Fibroblast of the aortic adventitia (primary cell): ENCODE measurements at places on chromosomes 2 and 18.

DNA sequence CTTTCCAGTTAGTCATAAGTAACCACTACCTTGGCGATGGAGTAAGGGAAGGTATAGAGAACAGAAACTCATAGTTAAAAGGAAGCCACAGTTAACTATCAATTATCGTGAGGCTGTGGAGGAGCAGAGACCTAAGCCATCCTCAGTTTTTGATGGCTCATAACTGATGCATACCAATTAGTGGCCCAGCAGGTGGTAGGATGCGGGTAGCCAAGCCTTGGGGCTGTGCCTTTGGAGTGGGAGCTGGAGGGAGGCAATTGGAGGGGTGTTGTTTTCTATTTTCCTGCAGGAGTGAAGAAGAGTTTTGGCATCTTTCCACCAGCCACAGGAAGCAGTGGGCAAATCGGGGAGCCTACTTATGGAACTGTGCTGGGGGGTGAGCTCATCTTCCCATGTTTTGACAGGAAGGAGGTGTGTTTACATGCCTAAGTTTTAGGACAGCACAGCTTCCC, 194.8 kb downstream of the TPGS2 start:
- DNase-seq, result no peak

GRCh38 chr18:36389027-36389426, 91.5 kb downstream of the FHOD3 start:
- DNase-seq, result no peak

DNA sequence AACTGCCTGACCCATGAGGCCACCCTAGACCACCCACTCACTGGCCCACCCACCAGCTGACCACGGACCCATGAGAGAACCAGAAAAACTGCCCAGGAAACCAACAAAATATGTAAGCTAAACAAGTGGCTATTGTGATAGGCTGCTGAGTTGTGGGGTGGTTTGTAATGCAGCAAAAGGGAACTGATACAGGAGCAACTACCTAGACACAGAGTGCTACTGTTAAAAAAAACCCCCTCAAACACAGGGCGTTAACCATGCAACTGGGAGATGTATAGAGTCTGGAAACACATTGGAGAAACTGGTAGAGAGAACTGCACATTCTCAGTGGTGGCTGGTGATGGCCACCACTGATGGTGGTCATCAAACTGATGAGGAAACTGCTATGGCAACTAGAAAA, 206.3 kb upstream of the GYPC start:
- no peak for DNase-seq

DNA sequence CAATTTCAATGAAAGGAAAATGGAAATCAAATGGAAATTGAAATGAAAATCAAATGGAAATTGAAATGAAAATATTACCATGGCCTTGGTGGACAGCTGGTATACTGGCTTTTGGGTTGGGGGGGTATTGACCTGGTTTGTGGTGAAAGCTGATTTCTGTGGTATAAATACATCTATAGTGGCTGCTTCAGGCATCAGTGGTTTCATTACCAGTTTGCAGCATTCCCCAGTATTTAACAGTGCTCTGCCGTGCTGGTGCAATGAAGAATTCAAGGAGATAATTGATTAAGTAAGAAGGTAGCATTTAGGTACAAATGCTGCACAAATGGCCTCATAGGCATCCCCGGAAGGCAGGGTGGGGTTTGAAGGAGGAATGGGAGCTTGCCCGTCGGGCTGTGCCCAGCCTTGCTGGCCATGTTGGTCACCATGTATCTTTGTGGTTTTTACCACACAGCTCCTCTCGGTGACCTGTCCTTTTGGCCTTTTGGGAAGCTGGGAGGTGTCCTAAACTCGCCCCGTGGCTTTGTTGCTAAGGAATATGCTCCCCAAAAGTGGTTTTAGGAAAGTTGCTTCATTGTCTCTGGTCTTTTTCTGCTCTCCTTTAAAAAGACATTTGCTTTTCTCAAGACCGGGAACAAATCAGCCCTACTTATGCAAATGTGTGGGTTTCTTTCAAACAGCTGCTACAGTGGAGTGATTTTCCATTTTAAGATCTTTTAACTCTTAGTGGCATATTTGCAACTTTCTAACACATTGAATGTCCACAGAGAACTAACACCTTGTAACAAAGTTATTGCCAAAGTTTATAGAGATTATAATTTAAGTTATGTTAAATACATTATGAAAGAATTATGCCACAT, 28.6 kb downstream of the SNTG2 start:
- DNase-seq, result no peak

DNA sequence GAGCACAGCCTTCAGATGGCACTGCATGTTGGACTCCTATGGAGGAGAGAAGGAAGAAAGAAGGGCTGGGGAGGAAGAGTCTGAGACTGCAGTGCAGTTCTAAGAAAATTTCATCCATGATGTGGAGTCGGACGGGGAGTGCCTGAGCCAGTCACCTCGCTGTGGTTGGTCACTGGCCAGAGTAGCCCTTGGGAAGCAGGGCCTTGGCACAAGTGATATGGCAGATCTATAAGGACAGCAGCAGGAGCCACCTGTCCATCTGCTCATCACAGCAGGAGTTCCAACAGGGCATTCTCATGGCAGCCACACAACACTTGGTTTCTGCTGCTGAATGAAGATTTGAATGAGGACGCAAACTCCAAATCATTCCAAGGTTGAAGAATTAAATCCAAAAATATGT, 314.8 kb downstream of the CYP26B1 start:
- DNase-seq, result no peak

DNA sequence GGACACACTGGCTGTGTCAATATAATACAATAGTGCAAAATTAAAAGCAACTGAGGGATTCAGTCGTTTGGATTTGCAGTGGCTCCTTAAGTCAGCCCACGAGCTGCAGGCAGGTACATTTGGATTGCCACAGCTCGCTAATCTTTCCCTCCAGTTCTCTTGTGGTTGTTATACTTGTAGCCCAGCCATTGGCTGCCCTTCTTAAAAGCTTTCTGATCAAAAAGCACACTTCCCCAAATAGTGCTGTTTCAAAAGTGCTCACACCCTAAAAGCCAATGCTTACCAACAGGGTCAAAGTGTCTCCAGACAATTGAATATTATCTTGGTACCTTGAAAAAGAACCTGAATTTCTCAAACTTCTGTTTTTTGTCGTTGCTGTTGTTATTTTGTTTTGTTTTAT, 404.7 kb upstream of the FAM98A start:
- no peak for DNase-seq

- DNase-seq, result no peak
Measured at GRCh38 chr2:30776831-30777635, 30.2 kb downstream of the CAPN13 start.

GRCh38 chr2:217775920-217776503, 226.8 kb downstream of the TNS1 start:
- DNase-seq, result no peak

GRCh38 chr2:6171294-6171693, 479.1 kb downstream of the SOX11 start:
- DNase-seq, result no peak

GRCh38 chr2:105821428-105822125, 76.9 kb downstream of the NCK2 start:
- DNase-seq, result no peak

DNA sequence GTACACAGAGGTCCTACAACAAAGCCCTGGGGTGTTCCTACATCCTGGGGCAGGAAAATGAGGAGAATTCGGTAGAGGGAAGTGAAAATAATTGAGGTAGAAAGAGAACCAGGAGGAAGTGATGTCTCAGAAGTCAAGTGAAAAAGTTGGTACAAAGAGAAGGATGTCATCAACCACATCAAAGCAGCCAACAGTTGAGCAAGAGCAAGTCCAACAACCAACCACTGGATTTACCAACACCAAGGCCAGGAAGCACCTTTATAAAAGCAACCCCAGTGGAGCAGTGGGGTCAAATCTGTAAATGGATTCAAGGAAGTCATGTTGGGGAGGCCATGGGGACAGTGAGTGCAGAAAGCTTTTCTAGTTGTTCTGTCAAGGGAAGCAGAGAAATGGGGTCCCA, 360.4 kb downstream of the ZNF516 start:
- DNase-seq, result no peak

GRCh38 chr2:190853531-190854383, 26.9 kb upstream of the GLS start:
- DNase-seq, result peak; percentile 67

- no peak for DNase-seq
Measured at GRCh38 chr18:76885001-76885400, 62.6 kb downstream of the ZNF236 start.

- no peak for DNase-seq
Measured at GRCh38 chr2:207409517-207409916, 120.2 kb upstream of the CREB1 start.

DNA sequence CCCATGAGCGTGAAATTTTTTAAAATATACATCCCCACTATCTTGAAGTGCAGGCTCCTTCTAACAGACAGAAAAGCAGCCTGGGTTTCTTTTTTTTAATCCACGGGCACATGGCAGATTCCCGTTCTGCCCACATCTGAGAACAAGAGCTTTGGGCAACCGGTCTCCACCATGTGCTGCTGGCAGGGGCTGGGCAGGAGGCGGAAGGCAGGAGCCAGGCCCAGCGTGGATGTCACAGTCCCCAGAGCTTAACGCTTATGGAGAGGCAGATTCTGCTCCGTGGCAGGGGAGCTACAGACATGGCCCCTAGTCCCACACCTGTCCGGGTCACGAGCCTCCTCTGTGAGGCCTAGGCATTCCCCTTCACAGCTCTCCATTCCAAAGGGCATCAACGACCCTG, 503.0 kb upstream of the MYT1L start:
- DNase-seq, result no peak

DNA sequence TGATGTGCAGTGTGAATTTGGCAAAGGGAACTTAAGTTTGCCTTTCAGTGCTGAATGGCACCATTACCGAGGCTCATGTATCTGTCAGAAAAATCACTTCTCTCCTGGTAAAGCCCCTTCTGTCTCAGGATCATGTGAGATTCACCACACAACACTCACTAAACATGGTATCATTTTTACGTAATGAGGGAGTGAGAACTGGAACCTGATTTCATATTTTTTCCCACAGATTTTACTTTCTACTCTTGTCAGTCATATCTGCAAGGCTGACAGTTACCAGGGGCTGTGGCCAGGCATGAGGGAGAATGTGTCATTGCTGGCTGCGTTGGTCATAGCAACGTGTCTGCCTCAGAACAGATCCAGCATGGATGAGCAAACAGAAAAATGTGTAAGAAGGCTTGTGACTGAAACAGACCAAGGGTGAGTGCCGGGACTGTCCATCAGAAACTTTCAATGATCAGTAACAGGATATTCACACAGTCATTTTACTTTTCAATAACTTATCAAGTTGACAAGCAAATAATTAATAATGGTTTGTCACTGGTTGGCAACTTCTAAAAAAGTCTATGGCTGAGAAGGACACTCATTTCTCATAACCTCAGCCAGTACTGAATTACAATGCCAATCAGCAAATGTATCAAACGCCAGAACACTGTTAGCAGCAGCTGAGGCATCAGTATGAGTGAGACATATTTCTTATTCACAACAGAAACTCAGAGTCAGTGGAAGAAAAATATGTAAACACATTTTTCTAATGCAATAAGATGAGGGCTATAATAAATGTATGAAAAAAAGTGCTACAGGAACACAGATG, 100.5 kb downstream of the CDC42EP3 start:
- peak; percentile 72 for DNase-seq

DNA sequence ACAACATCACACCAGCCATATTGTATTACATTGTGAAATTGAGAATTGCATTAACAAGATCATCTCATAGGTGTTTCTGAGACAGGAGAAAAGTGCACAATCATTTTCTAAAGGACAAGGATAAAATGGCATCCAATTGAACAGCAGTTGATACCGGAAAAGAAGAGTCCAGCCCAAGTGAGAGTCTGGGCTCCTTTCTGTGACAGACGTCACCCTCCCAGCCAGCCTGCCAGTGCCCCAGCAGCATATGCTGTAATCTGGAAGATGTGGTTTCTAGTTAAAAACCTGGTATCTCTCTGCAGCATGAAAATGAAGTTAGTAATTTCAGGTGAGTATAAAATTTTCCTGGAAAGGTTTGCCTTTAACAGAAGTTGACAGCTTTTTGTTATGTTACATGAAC, 1531.7 kb upstream of the PIK3C3 start:
- DNase-seq, result no peak

- DNase-seq, result peak; percentile 52
Measured at GRCh38 chr2:196441527-196441926, 198.0 kb upstream of the CCDC150 start.

GRCh38 chr2:106176446-106177099, 17.5 kb downstream of the UXS1 start:
- no peak for DNase-seq

GRCh38 chr2:121233486-121234110, 51.4 kb downstream of the TFCP2L1 start:
- DNase-seq, result no peak

GRCh38 chr18:7890075-7890474, 323.0 kb downstream of the PTPRM start:
- peak; percentile 49 for DNase-seq

DNA sequence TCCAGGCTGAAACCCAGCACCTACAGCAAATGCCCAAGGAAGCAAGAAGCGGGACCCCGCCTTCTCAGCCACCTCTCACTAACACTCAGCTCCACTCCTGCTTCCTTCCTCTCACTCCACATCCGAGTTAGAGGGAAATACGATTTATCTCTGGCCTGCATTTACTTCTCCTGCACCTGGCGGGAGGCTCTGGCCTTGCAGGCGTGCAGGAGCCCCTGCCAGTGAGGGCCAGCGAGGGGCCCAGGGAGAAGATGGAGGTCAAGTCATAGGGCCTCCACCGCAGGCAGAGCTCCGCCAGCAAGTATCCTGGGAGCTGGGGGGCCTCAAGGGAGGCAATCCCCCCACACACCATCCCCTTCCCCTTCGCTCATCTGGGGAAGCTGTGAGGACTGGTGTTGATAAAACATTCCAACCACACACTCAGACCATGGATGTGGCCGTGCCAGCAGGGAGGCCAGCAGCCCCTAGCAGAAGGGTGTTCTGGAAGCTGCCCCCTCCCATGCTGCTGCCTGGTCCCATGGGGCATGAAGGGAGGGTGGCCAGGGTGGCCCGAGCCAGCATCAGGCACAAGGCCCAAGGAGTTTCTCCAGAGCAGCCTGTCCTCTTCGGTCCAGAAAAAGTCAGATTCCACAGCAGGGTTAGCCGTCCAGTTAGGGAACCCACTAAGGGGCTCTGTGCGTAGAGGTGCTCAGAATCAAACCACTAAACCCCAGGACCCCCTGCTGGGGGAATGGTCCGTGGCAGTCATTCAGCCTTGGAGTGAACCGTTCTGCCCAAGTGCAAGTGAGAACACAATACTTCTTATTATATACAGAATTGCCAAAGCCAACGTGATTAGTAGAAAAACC, 91.2 kb downstream of the HDAC4 start:
- DNase-seq, result no peak

DNA sequence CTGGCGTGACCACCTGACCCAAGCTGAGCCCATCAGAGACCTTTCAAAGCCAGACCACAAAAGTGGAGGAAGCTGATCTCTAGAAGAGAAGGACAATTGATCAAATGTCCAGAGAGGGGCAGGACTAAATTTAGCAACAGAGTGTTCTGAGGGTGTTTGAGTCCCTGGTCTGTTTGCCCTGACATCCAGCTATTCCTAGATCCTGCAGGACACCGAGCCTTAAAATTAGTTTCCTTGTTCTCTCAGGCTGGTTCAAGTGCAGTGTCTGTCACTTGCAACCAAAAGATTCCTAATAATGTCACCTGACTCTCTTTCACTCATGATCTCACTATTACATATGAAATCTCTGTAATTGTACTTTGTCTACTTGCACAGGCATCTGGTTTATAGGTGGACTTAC, 33.0 kb upstream of the NPAS2 start:
- no peak for DNase-seq
